ENCODE measurements at places on chromosomes 4 and X. TPM values are rescaled to one million over a fixed set of nuclear protein-coding genes. Genes with fewer than 3 reads are reported as not detected.

The CXCL11 gene
- total RNA-seq, result not detected

The FHDC1 gene
- total RNA-seq, result 0.42 TPM

The PAK3 gene
- 0.33 TPM for total RNA-seq

The RAI2 gene
- total RNA-seq, result not detected

The AVPR2 gene
- not detected for total RNA-seq

The CLTRN gene
- total RNA-seq, result not detected
